ENCODE measurements at places on chromosomes 3 and 15. TPM values are rescaled to one million over a fixed set of nuclear protein-coding genes. Genes with fewer than 3 reads are reported as not detected.

The C3orf22 gene
- not detected for total RNA-seq

The NEK4 gene
- 15.1 TPM for total RNA-seq

The ATP6V1A gene
- total RNA-seq = 17.1 TPM

The ASTE1 gene
- 4.6 TPM for total RNA-seq

The SKOR1 gene
- 0.05 TPM for total RNA-seq

All from A549 treated with CORT108297 at 1 μM for 4 hours (cell line).